ENCODE measurements at places on chromosomes 7 and 10.
A peak's percentile ranks its signal among the peaks of the same experiment; 100 is the strongest.

DNA sequence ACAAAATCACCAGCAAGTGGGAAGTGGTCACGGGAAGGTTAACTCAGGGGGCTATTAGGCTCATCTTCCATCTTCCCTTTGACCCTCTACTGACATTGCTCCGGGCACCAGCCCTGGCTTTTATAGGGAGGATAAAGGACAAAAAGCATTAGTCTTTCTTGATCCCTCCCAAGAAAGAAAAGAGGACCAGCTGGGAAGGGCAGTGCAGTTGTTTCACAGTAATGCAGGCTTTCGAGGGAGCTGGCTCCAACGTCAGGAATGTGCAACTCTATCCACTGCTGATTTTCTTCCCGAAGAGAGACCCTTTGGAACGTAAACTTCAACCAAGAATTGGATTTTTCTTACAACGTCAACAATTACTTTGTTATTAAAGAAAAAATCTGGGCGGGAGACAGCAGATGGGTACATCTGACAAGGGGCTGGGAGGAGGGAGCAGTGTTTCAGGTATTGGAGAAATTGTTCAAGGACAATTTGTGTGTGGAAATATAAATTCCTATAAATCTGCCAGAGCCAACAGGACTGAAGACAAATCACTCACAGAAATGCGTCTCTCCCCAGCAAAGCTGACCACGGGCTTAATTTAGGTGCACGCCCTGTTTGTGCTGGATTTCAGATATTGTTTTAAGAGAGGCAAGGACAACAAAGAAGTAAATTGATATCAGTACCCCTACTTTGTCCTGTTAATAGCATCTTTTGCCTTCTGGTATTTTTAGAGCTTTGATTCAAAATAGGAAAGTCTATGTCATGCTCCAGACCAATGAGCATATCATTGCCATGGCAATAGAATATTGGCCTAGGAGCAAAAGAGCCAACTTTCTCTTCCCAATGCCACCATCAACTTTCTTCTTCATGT, 23.4 kb upstream of the ARID5B start:
- no peak for DNase-seq

- DNase-seq: no peak
Observed at GRCh38 chr7:32223721-32224120, 153.5 kb upstream of the PDE1C start.

DNA sequence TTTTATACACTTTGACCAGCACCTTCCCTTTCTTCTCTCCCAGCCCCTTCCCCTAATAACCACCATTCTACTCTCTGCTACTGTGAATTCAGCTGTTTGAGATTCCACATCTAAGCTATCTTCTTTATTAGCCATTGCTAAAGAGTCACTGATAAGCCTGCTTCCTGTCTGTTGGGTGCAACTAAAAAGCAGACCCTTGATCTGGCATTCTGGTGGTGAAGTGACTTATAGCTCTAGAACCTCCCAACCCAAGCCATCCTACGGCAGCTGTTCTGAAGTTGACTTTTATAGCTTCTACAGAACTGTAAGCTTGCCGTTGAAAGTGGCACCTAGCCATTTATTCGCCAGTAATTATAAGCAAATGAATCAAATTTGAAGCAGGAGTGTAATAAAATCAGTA, 105.6 kb downstream of the AHR start:
- DNase-seq: no peak

GRCh38 chr10:129517680-129518057, 50.6 kb downstream of the MGMT start:
- no peak for DNase-seq

DNA sequence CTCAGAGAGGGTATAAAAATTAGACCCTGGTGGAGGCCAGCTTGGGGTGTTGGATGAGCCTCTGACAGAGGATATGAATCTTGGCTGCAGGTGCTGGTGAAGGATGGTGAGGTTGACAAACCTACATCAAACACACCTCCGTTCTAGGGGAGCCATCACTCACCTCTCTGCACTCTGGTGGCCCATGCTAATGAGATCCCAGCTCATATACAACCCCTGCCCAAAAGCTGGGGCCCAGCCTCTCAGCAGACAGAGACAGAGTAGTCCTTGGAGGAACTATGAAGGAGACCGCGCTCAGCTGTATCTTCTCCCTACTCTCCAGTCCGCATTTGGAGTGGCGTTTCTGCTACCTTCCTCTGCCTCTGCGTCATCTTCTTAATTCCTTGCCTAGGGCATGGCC, 83.1 kb upstream of the SORCS3 start:
- DNase-seq: no peak

GRCh38 chr7:20188567-20188966, 28.6 kb downstream of the MACC1 start:
- DNase-seq: no peak

DNA sequence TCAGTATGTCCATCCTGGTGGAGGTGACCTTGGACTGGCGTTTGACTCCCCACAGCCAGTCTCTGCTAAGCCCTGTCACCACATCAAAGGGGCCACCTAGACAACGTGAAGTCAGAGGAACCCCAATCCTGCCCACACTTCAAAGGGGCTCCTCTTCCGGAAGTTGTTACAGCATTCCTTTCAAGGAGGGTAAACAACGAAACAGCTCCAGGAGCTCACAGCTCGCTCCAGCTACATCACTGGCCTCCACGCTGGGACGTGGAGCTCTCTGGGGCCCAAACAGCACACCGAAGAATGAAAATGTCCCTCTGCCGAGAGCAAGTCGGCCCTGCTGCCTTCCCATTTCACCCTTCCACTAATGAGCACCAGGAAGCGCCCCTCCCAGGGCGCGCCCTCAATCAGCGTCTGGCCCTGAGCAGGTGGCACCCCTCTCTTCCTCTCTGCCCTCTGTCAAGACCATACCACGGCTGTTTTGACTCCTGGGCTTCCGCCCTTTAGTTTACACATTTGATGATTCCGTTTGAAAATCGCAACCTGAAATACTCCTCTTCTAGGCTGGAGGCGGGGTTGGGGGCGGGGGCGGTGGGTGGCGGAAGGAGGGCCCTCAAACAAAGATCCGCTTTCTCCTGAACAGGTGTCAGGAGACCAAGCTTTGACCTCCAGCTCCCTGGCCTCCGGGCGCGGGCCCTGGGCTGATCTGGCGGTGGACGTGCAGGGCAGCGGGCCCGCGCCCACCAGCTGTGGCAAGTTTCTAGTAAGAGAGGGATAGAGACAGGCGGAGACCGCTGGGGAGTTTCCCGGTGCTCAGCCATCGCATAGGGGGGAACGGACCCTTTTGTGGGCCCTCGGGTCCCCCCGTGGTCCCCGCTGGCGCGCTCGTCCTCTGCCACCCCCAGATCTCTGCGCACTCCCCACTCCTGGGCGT, 53.1 kb upstream of the KDM7A start:
- no peak for DNase-seq

- no peak for DNase-seq
Observed at GRCh38 chr7:24169077-24169624, 114.8 kb upstream of the NPY start.

GRCh38 chr7:31775556-31775955, 88.5 kb downstream of the PPP1R17 start:
- DNase-seq: no peak

- peak; percentile 87 for DNase-seq
Observed at GRCh38 chr7:43569424-43569823, 13.5 kb upstream of the STK17A start.

- peak; percentile 53 for DNase-seq
Observed at GRCh38 chr7:3605222-3605621, 304.2 kb downstream of the SDK1 start.

GRCh38 chr10:101682172-101682825, 12.7 kb downstream of the FBXW4 start:
- peak; percentile 23 for DNase-seq

DNA sequence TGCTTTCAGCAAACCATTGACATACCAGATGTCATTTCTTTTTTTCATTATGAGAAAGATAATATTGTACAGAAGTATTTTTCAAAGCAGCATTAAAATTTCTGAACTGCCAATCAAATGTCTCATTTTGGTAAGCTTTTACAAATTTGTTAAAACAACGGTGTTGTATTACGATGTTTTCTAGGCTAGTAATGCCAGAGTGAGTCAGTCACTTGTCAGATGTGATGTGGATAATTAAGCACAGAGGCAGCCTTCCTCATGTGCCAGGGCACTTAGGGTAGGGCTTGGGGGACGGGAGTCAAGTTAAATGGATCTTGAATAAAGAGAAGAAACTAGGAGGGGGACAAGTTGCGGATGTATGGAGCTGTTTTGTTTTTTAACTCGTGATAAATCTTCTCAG, 10.1 kb downstream of the PSTK start:
- DNase-seq: peak; percentile 28

DNA sequence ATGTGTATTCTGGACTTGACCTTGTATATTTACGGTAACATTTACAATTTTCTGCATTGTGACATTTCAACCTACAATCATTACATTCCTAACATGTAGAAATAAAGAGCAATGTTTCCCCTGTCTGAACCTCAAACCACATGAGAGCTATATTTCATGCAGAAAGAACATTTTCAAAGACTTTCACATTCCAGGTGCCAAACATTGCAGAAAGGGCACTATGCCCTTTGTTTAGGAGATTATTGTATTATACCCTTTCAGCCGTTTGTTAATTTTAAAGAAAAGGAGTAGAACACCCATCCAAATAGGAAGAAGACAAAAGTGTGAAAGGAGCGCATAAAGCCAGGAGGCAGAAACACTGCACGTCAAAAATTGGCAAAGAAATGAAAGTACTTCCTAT, 260.4 kb downstream of the RELN start:
- DNase-seq: no peak

Measured in kidney tubule cell (primary cell).